Hematopoietic multipotent progenitor cell (in vitro differentiated cells): ENCODE measurements at places on chromosomes 1 and 21.

DNA sequence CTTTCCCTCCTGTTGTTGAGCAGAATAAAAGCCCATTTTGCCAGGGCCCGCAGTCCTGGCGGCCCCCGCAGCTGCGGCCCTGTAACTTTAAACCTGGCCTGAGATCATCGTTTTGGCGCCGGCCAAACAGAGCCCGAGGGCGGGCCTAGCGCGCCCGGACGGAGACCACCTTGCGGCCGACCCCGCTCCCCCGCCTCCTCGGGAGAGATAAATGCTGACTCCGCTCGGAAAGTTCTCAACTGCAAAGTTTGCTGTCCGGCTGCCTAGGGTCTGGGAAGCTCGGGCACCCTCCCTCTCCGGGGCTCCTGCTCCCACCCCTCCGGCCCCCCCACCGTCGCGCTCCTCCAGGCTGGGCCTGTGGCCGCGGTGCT is at the start of gene PDPN:
Gene PDPN (plus strand): TSS at position 238 of the 371 bp plus-strand sequence. CDS start 202 bp downstream, outside the sequence.
- no peak for DNase-seq

DNA sequence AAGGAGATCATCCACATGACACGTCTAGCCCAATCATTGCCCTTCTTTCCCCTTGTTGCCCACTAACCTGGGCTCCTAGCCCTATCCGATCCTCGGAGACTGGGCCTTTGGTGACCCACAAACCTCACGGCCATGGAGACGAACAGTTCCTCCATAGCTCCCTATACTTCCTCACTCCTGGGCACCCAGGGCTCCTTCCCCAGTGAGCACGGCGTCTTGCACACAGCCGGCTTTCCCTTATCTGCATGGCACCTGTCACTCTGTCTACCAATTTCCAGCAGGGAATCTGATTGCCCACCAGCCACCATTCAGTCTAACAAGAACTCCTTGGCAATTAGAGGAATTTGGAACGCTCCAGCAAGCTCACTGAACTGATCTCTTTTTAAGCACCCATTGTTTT is 3.1 kb downstream of the GNG4 start:
- no peak for DNase-seq

DNA sequence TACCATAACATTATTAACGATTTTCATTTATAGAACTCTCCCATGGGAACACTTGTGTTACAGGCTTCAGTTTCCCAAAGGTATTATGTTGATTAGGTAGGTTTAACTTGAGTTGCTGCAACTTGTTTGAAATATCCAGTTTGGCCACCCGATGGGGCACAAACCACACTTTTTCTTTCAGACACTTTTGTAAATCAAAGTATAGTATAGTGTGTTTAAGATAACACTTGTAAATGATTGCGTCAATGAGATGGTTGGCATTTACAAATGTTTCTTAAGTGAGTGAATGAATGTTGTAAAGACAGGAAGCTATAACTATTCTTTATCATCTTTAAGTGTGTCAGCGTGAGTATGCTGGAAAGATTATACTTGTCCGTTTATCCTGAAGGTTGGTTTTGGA is 4.3 kb downstream of the XPR1 start:
- DNase-seq, result peak; percentile 25

DNA sequence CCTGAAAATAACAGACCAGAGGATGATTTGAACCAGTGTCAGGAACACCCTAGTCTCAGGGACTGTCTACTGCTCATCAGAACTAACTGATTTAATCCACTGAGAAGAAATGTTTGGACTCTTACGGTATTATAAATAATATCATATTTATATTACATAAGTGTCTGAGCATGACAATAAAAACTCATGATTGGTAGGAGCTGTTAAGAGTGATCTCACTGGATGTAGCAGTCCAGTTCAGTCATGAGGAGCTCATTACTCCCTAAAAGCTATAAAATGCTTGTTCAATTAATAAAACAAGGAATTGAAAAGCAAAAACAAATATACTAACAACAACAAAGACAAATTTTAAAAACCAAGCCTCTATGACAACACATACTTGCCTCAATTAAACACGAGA is 68.8 kb upstream of the BCL9 start:
- no peak for DNase-seq

- DNase-seq, result no peak
These were observed 170.1 kb downstream of the CRB1 start for GRCh38 chr1:197438010-197438790.

GRCh38 chr1:222023025-222023424 is 281.1 kb upstream of the DUSP10 start:
- DNase-seq, result no peak

- no peak for DNase-seq
These were observed 4.4 kb upstream of the ACOT7 start for GRCh38 chr1:6397844-6398441.

- DNase-seq, result no peak
These were observed 85.0 kb upstream of the AK4 start for GRCh38 chr1:65063025-65063424.

GRCh38 chr1:220906561-220907334 is 27.5 kb downstream of the HLX start:
- DNase-seq, result no peak

DNA sequence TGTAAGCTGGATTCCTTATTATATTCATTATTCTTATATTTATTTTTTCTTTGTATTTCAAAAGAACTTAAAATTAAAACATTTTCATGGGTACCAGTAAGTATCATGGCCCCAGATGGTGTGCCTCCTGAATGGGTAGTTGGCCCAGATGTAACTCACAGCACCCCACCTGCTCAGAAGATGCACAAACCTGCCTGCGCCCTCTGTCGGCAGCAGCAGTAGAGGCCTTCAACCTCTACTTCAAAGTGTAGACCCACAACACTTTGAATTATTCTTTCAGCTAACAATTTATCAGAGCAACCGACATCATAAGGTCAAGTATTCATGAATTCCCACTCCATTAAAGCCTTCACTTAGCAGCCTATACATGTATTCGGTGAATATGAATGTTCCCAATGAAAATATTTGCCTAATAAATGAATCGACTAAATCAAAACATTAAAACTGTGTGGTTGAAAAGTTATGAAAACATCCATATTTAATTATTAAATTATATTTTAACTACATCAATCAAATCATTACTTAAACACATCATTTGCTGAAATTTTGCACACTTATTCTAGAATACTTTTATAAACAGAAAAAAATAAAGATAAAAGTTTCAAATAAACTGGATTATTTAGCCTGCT is 25.4 kb downstream of the PIGM start:
- peak; percentile 76 for DNase-seq

DNA sequence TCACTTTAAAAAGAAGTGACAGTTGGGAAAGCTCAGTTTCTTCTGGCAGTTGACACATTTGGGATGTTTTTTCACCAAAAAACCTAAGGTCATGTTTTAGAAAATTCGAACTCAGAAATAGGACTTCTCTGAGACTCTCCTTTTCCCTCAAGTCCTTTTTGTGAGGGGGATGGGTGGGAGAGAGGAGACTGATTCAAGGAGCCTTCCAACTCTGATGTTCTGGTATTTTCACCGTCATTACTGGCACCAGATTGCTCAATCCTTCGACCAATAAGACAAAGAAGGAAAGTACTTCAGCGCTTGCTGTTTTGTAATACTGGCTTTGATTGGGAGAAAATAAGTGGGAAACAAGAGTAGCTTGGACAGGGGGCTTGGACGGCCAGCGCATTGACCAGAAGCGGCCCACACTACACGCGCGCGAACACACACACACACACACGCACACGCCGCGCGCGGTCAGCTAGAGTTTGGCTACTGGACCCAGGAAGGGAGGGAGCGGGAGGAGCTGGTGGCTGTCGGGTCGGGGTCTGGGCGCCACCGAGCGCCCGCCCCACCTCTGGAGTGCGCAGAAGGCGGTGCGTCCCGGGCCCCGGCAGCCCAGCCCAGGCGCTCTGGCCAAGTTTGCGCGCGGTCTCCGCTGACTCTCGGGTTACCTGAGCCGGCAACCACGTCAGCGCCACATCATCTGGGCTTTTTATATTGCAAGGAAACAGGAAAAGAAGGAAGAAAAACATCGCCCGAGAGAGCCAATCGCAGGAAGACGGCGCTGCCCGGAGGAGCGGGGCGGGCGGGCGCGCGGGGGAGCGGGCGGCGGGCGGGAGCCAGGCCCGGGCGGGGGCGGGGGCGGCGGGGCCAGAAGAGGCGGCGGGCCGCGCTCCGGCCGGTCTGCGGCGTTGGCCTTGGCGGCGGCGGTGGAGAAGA is at the start of gene KCNK1:
Gene KCNK1 (plus strand): TSS at position 855 of the 921 bp plus-strand sequence. CDS start 66 bp downstream, at position 921.
- no peak for DNase-seq

- no peak for DNase-seq
These were observed 25.1 kb downstream of the USP24 start for GRCh38 chr1:55190109-55190508.

DNA sequence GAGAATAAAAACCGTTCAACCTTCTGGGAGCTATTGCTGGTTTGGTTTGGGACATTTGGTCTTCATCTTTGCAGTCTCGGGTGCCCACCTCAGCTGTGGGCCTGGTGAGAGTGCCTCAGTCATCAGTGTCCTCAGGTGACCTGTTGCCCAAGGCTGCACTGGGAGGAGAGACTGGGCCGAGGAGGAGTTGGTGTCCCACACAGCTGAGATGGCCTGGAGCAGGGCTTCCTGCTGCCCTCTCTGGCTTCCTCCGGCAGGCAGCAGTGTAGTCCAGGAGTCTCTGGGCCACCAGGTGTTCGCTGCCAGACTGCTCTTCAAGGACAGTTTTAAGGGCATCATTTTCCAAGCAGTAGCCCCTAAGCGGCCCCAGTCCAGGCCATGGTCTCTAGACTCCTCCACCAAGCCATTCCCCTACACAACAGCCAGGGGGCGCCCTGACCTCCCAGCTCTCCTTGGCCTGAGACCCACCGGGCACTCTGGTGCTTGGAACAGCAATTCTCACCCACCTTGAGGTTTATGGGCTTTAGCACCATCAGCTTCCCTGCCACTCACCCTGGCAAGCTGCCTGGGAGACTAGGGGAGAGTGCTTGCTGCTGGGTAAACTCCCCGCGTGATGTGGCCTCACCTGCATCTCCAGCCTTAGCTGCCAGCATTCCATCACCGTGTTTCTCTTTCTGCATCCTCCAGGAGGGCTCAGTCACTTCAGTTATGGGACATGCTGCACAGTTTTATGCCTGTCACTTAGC is 9.1 kb upstream of the SYTL1 start:
- DNase-seq, result peak; percentile 50

DNA sequence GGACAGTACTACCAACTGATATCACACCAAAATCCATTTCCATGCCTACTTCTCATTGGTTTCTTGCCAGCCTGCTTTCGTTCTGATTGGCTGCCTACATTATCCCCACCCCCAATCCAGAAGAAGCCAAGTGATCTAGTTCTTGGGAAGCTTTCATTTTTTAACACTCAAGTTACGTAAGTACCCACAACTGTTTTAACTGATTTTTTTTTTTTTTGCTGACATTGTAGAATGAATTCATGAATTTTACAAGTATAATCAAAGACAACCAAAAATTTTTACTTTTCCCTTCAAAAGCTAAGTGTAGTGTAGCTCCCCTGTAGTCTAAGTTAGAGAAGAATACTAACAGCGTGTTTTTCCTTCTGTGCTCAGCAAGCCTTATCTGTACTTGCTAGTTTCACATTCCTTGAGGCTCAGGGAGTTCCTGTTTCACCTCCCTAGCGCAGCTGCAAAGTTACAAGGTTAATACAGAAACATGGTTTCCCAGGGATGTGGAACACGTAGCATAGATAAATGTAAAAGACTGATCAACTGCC is at the start of gene SLC9C2:
Gene SLC9C2 (minus strand): TSS at position 17 of the 536 bp plus-strand sequence. CDS start 1,296 bp downstream, outside the sequence.
- peak; percentile 7 for DNase-seq

GRCh38 chr1:107843989-107844388 is 121.0 kb downstream of the VAV3 start:
- no peak for DNase-seq
